Peyer's patch (tissue), 4 donors: ENCODE measurements at places on chromosomes 11 and 22.

GRCh38 chr11:93659196-93659595 lies 2.3 kb upstream of the CEP295 start:
- no peak for DNase-seq

GRCh38 chr11:114196997-114197703 lies 99.0 kb upstream of the NNMT start:
- DNase-seq, result no peak

GRCh38 chr11:87753143-87753542 lies 422.1 kb downstream of the RAB38 start:
- no peak for DNase-seq

GRCh38 chr11:116517077-116517476 lies 255.7 kb downstream of the BUD13 start:
- DNase-seq, result peak; percentile 10

- DNase-seq, result no peak
These were observed 40.9 kb upstream of the BIRC3 start for GRCh38 chr11:102276362-102276761.

DNA sequence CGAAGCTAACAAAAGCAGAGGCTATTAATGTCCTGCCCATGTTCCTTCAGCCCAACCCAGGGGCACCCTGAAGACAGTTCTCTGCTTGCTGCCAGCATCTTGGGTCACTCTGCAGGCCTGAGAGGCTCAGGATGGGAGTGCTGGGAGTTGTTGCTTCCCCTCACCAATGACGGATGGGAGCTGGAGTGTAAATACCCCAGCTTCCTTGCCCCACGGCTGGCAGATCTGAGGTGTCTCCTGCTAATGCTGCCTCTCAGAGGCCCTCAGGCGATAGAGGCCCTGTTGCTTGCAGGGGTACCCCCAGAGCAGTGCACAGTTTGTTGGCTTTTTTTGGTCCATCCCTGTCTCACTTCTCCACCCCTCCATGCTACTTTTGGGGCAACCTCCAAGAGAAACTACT lies 32.9 kb downstream of the IFT27 start:
- DNase-seq, result no peak

DNA sequence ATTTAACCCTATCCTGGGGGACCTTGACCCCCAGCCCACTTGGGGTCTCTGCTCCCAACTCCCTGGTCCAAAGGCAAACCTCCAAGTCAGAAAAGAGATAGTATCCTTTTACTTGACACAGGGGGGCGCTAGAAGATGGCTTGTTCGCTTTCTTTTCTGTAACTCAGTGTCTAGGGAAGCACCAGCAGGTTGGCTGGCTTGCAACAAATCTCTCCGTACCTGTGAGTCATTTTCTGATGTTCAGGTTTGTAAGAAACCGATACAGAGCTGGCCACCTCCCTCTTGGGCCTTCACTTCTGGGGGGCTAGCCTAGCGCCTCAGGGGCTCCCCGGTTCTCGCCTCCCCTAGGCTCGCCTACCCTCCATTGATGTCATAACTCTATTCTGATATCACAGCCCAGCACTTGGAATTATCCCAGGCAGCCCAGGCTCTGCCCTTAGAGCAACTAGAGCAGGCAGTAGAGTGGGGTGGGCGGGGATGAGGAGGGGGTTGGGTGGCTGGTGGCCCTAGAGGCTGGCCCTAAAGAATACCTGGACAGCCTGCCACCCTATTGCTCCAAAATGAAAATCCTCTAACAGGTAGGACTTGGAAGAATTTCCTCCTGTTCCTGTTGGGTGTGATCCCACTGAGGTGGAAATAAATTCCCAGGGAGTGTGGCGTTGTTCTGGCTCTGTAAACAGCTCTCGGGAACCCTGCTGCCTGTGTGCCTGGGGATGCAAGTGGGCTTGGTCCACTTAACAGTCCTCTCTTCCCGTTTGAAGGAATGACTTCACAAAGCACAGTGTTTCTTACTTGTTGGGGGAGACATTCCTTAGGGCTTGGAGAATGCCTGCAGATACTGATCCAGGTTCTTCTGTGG lies 69.4 kb downstream of the OSBP2 start:
- peak; percentile 69 for DNase-seq

DNA sequence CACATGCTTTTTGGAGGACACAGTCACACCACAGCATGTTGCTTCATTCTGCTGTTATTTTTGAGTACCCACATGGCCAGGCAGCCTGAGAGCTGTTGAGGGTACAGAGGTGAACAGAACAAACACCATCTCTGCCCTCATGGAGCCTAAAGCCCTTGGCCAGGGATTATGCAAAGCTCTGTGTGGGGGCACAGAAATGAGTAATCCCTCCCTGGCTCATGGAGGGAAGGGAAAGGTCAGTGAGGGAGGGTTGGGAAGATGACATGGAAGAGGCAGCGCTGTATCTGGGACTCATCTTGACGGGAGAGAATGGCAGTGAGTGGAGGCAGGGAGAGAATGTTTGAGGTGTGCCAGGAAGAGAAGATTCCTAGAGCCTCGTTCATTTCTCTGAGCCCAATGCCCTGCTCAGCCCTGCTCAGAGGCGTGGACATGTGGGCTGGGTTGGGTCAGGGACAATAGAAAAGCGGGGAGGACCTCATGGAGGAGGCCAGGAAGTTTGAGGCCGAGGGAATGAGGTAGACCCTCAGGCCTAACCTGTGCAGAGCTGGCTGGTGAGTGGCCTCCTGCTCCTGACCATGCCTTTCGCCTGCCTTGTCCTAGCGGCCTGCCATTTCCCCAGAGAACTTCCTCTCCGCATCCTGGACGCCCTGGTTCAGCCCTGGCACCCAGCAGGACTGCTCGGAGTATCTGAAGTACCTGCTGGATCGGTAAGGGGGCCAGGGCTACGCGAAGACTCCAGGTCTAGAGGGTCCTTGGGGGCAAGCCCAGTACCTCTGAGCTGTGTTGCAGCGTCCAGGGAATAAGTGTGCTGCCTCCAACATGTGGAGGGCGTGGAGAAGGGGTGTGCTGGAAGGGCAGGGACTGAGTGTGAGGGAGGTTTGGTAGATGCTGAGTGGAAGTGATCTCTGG lies 19.8 kb downstream of the USP35 start:
- DNase-seq, result no peak

DNA sequence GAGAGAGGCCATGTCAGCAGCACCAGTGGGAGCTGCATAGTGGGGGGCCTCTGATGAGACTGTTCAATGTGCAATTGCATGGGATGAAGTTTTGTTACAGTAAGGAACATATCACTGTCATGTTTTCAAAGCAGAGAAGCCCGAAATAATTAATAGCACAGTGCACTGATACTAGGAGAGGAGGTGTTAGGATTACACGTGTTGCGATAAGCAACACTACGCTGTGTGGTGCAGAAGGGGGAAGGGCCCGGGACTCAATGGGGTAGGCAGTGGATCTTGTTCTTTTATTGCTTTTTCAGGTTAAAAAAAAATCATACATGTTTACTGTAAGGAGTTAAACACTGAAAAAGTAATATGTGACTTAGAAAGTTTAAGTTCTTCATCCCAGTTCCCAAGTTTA lies 29.2 kb downstream of the TCIRG1 start:
- DNase-seq, result no peak

DNA sequence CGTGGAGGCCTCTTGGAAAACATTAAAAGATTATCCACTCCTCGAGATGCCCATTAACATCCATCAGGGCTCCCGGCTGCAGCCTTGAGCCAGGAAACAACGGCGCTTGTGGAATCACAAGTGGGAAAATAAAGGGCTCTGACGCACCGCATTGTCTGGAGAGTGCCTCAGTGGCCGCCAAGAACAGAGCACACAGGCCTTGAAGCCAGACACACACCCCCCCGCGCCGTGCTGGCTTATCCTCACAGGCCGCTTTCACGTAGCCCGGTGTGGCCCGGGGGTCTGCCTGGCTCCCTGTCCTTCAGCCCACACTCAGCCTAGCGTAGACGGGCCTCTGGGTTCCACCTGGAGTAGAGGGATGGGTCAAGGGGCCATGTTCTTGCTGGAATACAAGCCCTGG lies 1020.5 kb downstream of the BRD1 start:
- DNase-seq, result no peak

- no peak for DNase-seq
These were observed 195.9 kb downstream of the SWAP70 start for GRCh38 chr11:9859554-9860305.

DNA sequence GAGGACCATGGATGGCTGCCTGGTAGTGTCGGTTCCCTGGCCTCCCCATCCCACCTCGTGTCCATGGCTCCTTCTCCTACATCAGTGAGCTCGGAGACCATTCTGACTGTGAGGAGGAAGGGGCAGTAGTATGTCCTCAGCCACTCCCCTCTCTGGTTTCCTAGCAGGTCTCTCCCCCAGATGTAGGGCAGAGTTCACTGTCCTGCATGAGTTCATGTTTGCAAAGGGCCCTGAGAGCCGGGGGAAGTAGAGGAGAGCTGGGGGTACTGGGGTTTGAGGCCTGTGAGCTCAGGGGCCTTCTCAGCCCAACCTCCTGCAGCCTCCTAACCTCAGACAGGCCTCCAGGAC lies 18.4 kb upstream of the ST3GAL4 start:
- no peak for DNase-seq

- no peak for DNase-seq
These were observed 58.6 kb upstream of the EIF3D start for GRCh38 chr22:36587289-36588154.
